Osteocyte (in vitro differentiated cells): ENCODE measurements at places on chromosomes 1 and 21. TPM values are rescaled to one million over a fixed set of nuclear protein-coding genes. Genes with fewer than 3 reads are reported as not detected.

GRCh38 chr1:19622204-19622603 lies 21.9 kb upstream of the NBL1 start:
- no peak for DNase-seq

DNA sequence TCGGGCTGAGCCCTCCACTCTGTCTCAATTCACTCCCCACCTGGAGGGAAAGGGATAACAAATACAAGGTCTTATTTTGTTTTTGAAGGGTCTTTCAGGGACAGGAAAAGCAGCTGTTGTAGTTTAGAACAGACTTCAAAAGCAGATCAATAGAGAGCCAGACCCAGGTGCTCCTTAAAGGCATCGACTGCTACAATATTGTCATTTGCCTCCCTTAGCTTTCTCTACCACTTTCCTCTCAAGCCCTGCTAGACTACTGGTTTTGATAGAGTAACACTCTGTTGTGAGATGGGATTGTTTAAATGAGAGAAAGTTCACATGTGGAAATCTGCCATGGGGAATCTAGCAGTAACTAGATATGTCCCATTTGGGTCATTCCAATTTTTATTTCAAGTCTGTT lies 24.0 kb downstream of the RGS7 start:
- no peak for DNase-seq

DNA sequence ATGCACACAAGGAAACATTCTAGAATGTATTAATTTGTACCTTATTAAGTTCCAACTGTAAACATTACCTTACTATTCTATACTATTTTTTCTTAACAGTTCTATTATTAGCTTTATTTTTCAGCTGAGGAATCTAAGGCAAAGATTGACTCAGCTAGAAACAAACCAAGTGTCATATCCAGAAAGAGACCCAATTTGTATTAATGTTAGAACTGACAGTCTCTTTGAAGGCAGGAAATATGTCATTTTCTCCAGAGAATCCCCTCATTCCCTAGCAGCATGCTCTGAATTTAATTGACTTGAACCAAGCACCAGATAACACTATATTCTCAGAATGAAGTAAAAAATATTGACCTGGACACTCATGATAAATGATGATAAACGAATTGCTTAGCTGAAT lies 81.4 kb upstream of the PLPPR5 start:
- no peak for DNase-seq

DNA sequence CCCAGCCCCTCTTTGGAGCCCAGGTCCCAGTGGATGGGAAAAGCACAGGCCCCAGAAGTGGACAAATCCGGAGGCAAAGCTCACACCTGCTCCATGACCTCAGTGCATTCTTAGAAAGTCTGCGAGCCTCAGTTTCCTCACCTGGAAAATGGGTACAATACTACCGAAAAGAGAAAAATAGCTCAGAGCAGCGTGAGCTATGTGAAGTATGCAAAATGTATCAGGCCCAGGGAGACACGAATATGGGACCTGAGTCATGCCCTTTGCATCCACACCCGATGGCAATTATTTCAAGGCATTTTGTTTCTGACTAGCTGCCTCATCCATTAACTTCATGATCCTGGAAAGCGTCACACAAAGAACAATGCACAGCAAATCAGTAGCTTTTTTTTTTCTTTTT lies 9.2 kb downstream of the ALDH4A1 start:
- no peak for DNase-seq

Gene SASS6
- total RNA-seq = 2.8 and 3.2 TPM in 2 replicates

Gene LINGO4
- not detected in 2 replicates for total RNA-seq

DNA sequence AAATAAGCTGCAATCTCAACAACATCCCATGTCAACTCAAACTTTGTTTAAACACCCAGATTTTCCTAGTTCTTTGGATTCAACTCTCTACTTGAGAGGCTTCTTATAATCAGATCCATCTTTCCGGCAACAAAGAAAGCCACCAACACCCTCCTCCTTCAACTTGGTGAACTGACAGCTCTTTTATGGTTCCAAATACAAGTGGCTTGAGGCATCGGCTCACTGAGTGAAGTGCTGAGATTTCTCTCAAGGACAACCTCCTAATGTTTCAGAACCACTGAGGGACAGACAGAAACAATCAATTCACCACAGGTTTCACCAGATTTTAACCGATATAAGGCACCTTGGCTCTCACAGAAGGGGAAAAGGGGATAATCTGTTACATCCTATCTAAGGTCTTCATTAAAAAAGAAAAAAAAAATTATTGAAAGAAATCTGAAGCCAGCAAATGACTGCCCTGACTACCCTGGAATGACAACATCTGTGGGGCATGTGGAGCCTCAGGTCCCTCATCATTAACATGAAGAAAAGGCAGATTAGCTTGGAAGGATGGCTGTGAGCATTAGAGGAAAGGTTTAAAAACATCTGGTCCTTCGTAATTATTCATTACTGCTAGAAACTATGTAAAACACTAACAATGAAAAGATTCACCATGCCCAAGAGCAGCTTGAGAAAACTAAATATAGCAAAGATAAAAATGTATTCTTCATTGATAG lies 50.9 kb downstream of the PTPN14 start:
- no peak for DNase-seq

DNA sequence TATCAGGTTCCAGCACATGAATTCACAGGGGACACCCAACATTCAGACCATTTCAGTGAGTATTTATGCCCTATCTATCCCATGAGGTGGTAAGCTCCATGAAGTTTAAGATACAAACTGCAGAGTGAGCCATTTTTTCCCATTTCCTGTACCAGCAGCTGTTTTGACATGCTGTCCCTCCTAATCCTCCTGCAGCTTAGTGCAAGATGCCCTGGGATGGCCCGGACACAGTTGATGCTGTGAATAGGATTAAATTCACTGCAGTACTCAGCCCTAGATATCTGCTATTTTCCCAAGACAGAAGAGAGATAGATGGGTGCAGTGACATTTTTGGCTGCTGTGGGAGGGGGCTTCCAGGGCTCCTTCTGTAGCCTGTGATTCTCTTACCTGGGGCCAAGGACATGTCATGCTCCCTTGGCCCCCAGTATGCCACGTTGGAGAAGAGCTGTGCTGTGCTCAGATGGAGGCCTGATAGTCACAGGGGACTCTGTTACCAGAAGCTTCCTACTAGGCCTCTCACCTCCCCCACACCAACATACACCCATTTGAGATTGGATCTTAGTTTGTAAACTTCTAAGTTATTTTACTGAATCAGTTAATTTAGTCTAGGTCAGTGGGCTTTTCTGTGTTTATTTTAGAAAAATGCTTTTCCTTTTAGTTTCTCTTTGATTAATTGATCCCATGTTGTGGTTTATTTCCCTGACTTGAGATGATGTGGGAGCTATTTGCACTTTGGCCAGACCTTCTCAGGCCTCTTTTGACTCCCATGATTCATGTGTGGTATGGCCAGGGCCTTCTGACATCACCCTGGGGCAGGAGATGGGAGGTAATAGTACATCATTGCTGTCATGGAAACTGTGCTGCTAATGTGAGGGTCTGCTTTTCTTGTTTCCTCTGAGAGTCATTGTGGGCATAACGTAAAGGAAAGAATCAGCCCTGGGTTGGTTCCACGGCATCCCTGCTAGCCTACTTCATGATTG lies 92.6 kb downstream of the ST3GAL3 start:
- no peak for DNase-seq

Gene C1orf167
- total RNA-seq = not detected in 2 replicates

GRCh38 chr1:56585985-56586384 lies 6.6 kb upstream of the PLPP3 start:
- no peak for DNase-seq

DNA sequence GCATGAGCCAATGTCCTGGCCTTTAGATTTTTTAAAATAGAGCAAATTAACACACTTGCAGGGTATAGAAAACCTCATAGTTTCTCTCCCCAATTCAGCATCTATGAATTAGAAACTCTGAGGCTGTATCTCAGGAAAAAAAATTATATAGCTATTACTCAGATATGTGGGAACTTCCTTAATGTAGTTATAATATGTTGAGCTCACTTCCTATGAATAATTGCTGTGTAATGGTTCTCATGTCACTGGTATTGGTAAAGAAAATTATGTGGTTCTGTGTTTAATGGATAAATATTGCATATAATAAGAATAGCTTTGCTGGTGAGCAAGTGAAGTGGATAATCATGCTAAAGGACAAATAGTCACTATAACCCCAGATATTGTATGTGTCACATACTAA lies 2019.8 kb downstream of the NCAM2 start:
- no peak for DNase-seq

- DNase-seq = no peak
Measured at GRCh38 chr1:113389359-113389952, 859 bp upstream of the MAGI3 start.

- no peak for DNase-seq
Measured at GRCh38 chr1:107141491-107142126, 770 bp downstream of the NTNG1 start.

- no peak for DNase-seq
Measured at GRCh38 chr1:210635108-210635507, 306.4 kb downstream of the HHAT start.

- DNase-seq = no peak
Measured at GRCh38 chr1:172969611-172970010, 81.1 kb downstream of the TNFSF18 start.

DNA sequence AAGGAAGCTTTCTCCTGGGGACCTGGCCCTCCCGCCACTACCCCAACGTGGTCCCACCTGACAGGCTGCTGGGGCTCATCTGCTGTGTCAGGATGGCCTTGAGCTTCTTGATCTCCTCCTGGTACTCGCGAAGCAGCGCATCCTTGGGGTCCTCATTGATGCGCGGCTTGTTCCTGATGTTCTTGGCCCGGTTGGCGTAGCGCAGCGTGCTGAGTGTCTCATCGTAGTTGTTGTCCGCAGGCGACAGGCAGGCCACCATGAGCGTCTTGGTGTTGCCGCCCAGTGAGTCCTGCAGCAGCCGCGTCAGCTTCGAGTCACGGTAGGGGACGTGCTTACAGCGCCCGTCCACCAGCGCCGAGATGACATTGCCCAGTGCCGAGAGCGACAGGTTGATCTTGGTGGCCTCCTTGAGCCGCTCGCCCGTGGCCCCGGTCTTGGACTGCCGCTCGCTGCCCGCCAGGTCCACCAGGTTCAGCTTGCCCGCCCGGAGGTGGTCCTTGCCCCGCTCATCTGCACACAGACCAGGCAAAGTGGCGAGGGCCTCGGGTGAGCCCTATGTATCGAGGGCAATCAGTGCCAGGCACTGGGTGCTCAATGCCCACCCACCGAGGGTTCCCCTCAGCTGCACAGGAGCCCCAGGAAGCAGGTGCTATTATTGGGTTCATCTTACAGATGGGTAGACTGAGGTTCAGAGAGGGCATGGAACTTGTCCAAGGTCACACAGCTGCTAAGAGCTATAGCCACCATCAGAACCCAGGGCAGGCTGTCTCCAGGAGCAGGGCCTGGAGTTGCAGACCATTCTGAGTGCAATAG lies 13.2 kb downstream of the KIF17 start:
- no peak for DNase-seq

Gene TRIM62
- 71.8 and 78.7 TPM in 2 replicates for total RNA-seq

DNA sequence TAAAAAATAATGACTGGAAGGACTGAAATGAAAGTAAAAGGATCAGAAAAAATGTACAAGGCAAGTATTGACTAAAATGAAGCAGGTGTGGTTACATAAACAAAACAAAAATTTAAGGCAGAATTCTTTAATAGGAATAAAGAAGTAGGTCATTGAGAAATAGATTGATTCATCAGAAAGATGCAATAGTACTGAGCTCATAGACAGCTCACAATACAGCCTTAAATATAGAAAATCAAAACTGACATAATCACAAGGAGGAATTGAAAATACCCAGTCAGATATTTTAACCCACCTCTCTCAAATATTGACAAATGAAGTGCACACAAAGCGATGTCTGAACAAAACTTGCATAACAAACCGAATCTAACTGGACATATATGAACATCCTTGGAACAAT lies 366.8 kb upstream of the DPYD start:
- DNase-seq = no peak

Gene TMOD4
- total RNA-seq = 2.8 TPM in 1 of 2 replicates, not detected in the other

- DNase-seq = no peak
Measured at GRCh38 chr1:64062941-64063581, 140.4 kb upstream of the UBE2U start.

DNA sequence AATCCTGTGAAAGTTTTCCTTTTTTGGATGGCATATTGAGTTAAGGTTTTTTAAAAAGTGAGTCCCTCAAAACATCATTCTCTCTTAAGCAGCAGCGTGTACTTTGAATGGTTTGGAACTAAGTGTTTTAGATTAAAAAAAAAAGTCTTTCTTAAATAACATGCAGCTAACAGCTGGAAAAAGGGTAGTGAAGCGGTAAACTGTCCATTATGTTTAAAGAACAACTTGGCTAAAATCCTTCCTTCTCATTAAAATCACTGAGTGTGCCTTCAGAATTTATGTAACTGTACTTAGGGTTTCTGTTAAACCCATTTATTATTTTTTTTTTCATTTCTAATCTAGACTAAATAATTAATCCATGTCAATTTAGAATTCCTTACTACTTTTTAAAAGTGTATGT lies 254.2 kb upstream of the ADAMTS5 start:
- DNase-seq = no peak

DNA sequence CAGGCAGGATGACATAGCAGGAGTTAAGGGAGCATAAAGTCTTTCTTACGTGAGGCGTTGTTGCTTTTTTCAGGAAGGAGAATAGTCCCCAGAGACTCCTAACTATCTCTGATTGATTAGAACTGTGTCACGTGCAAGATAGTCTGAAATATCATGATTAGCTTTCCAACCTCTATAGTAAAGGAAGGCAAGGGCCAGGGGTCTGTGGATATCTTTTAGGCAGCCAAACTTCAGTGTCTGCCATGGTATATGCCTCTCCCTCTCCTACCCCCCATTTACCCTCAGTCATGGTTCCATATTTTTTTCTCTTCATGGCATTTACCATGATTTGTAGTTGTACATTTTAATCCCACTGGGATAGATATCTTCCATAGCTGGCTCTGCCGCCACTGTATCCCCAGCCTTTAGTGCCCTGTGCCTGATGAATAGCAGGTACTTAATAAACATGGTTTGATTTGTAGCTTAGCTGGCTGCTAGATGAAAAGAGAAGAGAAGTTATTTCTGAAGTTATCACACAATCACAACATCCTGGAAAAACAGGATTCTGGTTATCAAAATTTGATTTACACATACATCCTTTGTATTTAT lies 318.7 kb upstream of the ST6GALNAC5 start:
- DNase-seq = no peak

Gene CD1E
- not detected in 2 replicates for total RNA-seq

Gene CD58
- 11.0 and 11.1 TPM in 2 replicates for total RNA-seq

- no peak for DNase-seq
Measured at GRCh38 chr1:248686815-248687214, 15.8 kb downstream of the OR14I1 start.

- no peak for DNase-seq
Measured at GRCh38 chr1:94199398-94199797, 38.0 kb downstream of the ARHGAP29 start.

GRCh38 chr1:41731516-41732030 lies 187.1 kb downstream of the HIVEP3 start:
- DNase-seq = no peak

Gene PAPPA2
- total RNA-seq = 0.35 TPM in 1 of 2 replicates, not detected in the other

- DNase-seq = no peak
Measured at GRCh38 chr1:209375097-209375496, 208.4 kb upstream of the CAMK1G start.
